Central memory CD8-positive, alpha-beta T cell (primary cell): ENCODE measurements at places on chromosomes 12 and 14.

DNA sequence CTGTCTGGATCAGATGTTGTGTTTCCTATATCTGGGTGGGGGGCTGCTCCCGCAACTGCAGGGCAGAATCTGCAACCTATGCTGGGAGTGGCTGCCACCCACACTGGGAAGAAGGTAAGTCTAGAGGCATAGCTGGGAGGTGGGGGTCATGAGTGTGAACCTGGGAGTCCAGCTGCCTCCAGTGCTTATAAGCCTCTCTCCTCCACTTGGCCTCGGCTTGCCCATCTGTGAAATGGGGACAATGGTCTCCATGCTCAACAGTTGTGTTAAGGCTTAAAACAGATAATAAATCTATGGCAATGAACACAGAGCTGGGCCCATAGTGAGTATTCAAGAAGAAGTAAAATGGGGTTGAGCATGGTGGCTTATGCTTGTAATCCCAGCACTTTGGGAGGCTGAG lies 90.0 kb downstream of the RBM19 start:
- H3K27me3 ChIP-seq = no peaks in the 10 kb centered on the region

GRCh38 chr12:32155961-32156529 lies 49.4 kb downstream of the BICD1 start:
- H3K27me3 ChIP-seq = no peaks in the 10 kb centered on the region
- peaks cover 3% of the 10 kb centered on the region for H3K36me3 ChIP-seq
- H3K27ac ChIP-seq = no peak overlapping the region
- DNase-seq = no peak
- H3K4me3 ChIP-seq = no peak overlapping the region

DNA sequence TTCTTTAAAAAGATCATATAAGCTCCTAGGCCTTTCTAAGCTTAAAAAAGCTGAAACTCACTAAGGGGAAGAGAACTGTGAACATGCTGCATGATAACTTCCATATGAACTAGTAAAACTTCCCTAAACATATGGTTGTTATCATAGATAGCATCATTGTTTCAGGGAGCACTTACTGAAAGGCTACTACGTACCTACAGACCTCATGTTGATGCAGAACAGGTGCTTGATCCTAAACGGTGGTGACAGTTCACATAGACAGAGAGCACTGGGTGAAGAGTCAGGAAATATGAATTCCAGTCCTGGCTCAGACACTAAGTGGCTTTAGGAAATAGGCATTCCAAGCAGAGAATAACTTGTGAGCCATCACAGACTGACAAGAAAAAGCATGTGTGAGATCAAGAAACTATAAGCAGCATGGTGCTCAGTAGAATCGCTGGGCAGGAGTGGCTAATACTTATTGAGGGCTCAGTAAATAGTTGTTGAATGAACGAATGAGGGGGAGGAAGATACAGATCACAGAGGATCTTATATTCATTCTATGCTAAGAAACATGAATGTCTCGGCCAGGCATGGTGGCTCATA lies 78.4 kb upstream of the NUDT4 start:
- no peak for DNase-seq
- no peak overlapping the region for H3K4me3 ChIP-seq
- H3K36me3 ChIP-seq = no peaks in the 10 kb centered on the region
- H3K27me3 ChIP-seq = peaks cover 9% of the 10 kb centered on the region

DNA sequence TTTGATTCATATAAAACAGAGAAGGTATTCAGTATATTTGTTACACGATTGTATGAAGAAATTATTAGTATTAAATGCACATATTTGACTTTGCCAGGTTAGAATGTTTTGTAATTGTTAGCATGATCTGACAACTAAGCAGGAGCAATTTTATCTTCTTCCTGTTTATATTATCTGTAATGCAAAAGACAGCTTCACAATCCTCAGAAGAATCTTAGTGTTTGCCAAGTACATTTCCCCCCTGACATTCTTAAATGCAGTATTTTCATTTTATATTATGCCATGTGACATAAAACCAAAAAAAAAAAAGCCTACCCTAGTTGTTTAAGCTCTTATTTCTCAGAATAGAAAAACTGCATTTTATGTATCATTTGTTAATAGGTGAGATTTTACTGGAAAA lies 469.4 kb downstream of the FOXG1 start:
- DNase-seq = no peak
- H3K27me3 ChIP-seq = no peaks in the 10 kb centered on the region
- H3K4me1 ChIP-seq = no peaks in the 10 kb centered on the region
- no peaks in the 10 kb centered on the region for H3K36me3 ChIP-seq
- no peak overlapping the region for H3K4me3 ChIP-seq

DNA sequence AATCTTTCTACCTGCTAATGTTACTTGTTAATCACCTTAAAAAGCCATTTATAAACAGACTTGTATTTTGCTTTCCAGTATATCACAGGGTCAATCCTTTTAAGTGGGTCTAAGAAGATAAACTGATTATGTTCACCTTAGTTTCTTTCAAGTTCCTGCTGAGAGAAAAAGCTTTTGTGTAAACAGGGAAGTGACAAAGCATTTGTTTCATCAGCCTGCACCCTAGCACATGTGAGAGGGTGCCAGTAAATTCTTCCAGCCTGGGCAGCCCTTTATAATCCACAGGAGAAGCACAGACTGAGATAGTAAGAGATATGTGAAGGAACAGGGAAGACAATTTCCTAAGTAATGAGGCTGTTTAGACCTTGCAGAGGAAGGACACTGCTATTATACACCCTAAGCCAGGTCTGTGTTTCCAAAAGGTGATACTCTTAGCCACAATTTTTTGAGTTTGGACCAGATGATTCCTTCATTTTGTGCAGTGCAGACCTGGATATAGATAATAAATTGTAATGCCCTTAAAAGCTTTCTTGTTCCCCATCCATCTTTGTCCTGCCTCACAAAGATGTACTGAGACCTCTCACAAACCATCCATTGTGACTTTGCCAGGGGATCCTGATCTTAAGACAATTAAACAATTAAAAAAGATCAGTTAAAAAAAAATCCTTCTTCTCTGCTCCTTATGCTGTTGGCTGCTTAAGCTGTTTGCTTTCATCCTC lies 150.7 kb downstream of the KTN1 start:
- DNase-seq = no peak
- H3K36me3 ChIP-seq = peaks cover 1% of the 10 kb centered on the region
- no peak overlapping the region for H3K27ac ChIP-seq
- H3K4me3 ChIP-seq = no peak overlapping the region

GRCh38 chr14:68785534-68786490 lies 7.1 kb downstream of the ZFP36L1 start:
- peaks cover 50% of the 10 kb centered on the region for H3K36me3 ChIP-seq
- H3K27ac ChIP-seq = peak overlapping the region; percentile 95
- no peak for DNase-seq
- H3K4me3 ChIP-seq = peak overlapping the region; percentile 94
- peaks cover 85% of the 10 kb centered on the region for H3K4me1 ChIP-seq
- H3K27me3 ChIP-seq = no peaks in the 10 kb centered on the region

DNA sequence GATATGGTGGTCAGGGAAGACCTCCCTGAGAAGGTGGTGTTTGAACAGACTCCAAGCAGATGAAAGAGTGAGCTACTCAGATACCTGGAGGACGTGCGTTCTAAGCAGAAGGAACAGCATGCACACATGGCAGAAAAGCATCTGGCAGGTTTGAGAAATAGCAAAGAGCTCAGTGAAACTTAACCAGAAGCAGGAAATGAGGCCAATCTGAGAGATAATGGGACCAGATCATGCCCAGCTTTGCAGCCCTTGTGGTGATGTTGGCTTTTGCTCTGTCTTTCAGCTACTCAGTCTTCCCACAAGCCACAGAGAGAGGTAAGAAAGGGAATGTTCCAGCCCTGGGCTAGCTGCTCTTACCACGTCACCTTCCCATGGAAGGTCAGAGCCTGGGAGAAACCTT lies 176.3 kb upstream of the GSC start:
- H3K4me1 ChIP-seq = peaks cover 11% of the 10 kb centered on the region
- no peaks in the 10 kb centered on the region for H3K36me3 ChIP-seq
- H3K27me3 ChIP-seq = no peaks in the 10 kb centered on the region
- peak; percentile 26 for DNase-seq

- no peak overlapping the region for H3K27ac ChIP-seq
- H3K4me1 ChIP-seq = no peaks in the 10 kb centered on the region
- no peak for DNase-seq
These were observed 50.1 kb upstream of the LTA4H start for GRCh38 chr12:96085475-96085874.
